ENCODE measurements at places on chromosomes 4 and X.

DNA sequence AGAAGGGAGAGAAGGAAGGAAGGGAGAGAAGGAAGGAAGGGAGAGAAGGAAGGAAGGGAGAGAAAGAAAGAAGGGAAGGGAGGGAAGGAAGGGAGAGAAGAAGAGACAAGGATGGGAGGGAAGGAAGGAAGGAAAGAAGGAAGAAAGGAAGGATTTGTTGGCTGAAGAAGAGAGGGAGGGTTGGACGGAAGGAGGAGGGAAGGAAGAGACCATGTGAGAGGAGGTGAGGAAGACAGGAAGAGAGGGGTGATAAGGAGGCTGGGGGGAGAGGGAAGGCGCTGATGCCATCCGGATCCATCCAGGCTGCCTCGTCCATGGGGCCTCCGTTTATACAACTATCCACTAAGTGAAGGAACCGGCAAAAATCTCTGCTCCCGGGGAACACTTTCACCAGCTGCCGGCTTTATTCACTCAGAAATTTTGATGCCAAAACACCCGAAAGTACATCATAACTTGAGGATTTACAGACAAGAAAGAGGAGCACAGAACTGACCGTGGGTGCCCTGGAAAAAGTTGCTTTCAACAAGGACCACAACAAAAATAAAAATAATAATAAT, 14.9 kb downstream of the DHRSX start:
- no peak for DNase-seq

- no peak for DNase-seq
These were observed 257.1 kb downstream of the BCOR start for GRCh38 chrX:39840581-39841093.

GRCh38 chrX:22090181-22090580, 58.1 kb downstream of the PHEX start:
- no peak for DNase-seq

DNA sequence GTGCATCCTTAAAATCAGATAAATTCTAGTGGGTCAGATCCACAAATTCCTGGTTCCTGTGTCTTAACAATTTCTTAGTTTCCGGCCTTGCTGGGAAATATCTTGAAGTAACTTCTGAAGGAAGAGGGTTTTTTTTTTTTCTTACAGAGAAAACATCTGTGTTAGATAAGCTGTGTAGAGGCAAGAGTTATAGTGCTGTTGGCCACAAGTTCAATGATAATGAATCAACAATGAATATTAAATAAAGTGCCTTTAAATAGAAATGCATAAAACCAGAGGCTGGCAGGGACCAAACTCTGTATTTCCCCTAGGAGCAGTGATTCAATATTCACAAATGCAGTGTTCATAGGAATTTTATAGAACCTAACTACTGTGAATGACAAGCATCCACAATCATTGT, 711.9 kb upstream of the ATOH1 start:
- DNase-seq, result no peak

DNA sequence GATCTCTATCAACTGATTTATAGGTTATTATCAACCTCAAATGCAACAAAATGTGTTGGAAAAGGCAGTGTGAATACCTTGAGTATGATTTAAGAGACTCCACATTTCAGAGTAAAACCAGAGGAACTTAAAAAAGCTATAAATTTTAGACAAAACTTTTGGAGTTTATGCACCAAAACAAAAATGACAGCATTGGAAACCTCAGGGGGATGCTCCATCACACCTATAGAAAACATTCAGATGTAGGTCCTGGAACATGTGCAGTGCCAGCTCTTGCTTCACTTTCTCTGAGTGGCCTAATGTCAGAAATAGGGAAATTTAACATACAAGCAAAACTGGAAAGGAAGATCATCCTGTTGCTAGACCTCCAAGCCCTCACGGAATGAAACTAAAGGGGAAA, 5.8 kb upstream of the VEGFC start:
- no peak for DNase-seq

DNA sequence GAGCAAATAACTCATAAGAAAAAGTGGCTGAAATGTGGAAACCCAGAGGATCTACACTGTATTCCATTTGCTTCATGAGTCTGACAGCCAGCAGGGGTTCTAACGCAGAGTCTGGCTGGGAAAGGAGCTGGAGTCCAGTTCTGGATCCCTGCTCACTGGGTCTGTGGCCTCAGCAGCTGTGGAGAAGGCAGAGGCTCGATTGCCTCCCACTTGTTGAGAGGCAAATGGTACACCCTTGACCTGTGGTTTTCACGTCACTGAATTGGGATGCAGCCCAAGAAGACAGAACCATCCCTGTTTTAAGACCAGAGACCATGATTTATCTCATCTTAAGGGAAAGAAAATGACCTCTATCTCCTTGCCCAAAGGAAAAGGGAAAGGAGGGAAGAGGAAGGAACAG, 147.0 kb upstream of the NOCT start:
- DNase-seq, result no peak

- no peak for DNase-seq
These were observed 76.6 kb upstream of the CBLL2 start for GRCh38 chrX:22196149-22196548.

Measured in epithelial cell of proximal tubule (primary cell).